Fibroblast of upper back skin (primary cell): ENCODE measurements at places on chromosomes 12 and 14.

DNA sequence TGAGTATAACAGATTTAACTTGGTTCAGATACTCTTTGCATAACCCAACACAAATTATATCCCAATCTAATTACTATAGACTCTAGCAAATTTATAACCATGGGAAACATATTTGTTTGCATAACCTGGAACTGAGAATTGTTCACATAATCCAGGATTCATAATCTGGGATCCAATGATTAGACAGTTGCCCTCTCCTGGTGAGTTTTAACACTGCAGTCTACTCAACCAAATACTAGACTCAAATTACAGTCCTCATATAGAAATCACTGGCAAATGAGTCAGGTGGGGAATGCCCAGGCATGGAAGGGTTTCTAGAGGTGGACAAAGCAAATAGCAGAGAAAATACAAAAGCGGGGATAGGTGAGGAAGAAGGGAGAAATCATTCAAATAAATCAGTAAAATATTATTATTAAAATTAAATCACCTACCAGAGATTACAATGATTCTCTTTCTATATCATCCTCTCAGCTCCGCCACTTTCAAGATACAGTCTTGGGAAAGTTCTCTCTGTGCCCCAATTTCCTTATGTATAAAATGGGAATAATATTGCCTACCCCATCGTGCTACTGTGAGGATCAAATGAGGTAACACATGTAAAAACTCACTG lies 9.4 kb downstream of the GCH1 start:
- peak; percentile 61 for DNase-seq

- DNase-seq: peak; percentile 85
Observed at GRCh38 chr14:28676479-28676878, 90.1 kb upstream of the FOXG1 start.

- no peak for DNase-seq
Observed at GRCh38 chr12:14905269-14906004, 19.8 kb upstream of the MGP start.

GRCh38 chr14:67510121-67510520 lies 21.6 kb upstream of the TMEM229B start:
- DNase-seq: peak; percentile 13

GRCh38 chr14:96177766-96178375 lies 26.8 kb upstream of the BDKRB2 start:
- no peak for DNase-seq

GRCh38 chr14:54108481-54109471 lies 152.2 kb upstream of the BMP4 start:
- DNase-seq: peak; percentile 89

DNA sequence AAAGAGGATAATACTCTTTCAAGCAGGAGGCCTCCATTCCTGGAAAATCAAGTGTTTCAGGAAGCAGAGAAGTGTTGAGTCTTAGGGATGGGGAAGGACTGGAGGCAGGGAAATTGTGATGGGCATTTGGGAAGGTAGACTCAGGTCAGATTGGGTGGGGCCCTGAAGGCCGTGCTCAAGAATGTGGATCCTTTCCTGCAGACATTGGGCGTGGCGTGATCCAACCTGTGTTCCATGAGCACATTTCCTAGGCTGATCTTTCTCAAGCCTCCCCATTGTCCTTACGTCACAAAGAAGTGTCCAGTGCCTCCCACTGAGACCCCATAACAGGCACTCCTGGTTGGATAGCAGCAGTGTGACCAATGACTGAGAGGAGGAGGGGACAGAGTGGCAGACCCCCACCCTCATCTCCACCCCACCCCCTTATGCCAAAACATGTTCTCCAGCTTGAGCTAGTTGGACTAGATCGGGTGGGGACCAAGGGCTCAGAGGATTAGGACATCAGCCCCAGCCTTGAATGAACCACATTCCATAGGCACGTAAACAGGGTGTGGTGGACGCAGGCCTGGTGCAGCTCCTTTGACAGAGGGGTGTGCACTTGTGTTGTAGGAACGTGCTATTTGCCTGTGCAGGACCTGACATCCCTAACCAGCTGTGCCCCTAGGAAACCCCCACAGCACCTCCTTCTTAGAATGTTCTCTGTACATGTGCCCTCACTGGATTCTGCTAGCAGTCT lies 76.8 kb downstream of the TTC9 start:
- DNase-seq: no peak

DNA sequence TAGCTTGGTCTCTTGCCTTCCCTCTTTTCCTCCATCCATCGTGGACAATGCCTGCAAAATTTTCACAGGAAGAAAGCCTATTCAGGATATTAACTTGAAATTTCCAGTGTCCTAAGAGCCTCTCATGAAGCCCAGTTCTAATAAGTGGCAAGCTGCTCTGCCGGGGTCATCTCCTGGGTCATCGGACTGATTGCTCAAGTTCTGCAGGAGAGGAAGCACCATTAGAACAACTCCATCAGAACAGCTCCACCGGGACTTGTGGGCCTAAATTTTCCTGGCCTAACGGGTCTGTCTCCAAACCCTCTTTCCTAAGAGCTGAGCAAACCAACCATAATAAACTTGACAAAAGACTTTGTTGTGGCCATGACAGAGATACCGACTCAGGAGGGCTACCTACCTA lies 13.9 kb downstream of the ERG28 start:
- DNase-seq: no peak

- DNase-seq: no peak
Observed at GRCh38 chr12:132550014-132550802, 60.2 kb downstream of the LRCOL1 start.

GRCh38 chr14:97432586-97432985 lies 635.4 kb downstream of the VRK1 start:
- DNase-seq: no peak

- no peak for DNase-seq
Observed at GRCh38 chr14:99125113-99125512, 146.9 kb downstream of the BCL11B start.

DNA sequence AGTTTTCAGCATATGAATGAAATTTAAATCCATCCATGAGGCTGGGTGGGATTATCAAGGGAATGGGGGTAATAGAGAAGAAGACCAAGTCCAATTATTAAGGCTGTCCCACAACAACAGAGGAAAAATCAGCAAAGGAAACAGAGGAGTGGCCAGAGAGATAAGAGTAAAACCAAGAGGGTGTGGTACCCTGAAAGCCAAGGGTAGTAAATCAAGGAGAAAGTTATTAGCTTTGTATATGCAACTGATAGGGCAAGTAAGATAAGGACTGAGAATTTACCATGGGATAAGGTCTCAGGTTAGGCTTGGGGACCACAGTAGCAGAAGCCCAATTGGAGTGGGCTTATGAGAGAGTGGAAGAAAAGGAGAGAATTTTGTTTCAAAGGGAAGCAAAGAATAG lies 134.5 kb downstream of the NUAK1 start:
- no peak for DNase-seq

DNA sequence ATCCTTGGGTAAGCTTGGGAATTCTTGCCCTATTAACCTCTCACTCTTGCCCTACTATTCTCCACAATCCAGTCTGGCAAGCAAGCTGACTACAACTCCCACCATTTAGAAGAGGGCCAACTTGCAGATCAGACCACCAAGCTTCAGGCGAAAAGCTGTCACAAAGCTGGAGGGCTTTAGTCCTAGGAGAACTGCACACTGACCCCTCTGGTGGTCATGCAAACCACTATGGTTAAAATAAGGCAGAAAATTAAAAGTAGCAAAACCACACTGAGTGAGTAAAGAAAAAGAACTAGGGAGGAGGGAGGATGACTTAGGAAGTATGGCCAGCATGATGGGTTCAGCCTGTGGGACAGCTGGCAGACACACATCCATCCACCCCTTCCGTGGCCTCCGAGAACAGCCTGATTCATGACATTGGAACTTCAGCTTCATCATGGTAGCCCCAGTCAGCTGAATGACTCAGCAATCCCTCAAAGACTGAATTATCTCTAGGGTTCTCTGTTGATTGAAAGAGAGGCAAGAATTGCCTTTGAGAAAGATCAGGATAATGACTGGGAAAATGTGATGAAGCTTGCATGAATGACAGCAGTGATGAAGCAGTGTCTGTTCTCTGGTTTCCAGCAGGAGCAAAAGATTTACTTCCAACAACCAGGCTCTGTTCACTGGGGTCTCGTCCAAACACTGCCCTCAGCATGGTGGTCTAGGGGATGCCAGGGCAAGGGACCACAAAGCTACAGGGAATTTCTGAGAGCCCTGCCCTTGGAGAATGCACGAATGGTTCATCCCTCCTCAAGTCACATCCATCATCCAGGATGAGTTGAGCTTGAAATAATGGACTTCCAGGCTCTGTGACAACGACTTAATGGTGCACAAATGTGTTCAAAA lies 24.4 kb downstream of the PITPNM2 start:
- DNase-seq: peak; percentile 100

- DNase-seq: no peak
Observed at GRCh38 chr12:104501660-104502059, 44.9 kb downstream of the CHST11 start.

GRCh38 chr12:24561882-24562770 lies 386.8 kb downstream of the BCAT1 start:
- peak; percentile 23 for DNase-seq

DNA sequence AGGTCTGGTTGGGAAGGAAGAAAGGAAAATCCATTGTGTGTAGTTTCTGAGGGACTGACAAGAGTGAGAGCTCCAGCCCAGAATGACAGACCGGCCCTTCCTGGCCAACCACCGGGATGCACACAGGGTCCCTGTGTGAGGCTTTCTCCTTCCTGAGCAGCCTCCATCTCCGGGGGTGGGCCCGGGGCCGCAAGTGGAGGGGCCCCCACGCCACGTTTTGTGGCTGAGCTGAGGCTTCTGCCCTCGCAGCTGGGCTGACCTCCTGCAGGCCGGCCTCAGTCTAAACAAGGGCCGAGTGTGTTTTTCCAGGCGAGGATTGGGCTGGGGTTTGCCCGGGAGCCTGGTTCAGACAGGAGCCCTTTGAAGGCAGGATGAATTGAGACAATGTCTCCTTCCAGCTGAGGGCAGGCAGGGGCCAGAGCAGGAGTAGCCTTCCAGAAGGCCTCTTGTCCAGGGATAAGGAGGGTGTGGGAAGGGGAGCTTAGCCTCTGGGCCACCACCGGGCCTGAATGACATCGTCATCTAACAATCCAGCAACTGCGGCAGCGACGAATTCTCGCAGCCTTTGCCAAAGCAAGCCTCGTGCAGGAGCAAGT lies 96.5 kb upstream of the NCOR2 start:
- no peak for DNase-seq

- DNase-seq: no peak
Observed at GRCh38 chr14:20614038-20614840, 23.1 kb upstream of the RNASE12 start.

GRCh38 chr14:99560922-99561683 lies 42.9 kb downstream of the CCDC85C start:
- no peak for DNase-seq

DNA sequence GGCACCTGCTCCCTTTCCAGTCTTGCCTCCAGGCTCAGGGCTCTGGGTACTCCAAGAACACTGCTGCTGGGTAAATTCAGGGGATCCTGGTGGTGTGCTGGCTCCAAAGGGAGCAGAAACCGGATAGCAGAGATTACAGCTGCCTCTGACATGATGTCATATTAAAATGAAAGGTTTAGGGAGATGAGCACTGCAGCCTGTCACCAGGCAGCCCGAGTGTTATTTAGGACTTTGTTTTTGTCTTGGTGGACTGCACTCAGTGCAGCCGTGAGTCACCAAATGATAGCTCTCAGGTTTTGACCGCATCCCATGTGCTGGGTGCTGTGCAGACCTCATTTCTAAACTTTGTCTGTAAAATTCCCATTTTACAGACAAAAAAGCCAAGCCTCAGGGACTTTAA lies 266.0 kb upstream of the CRY1 start:
- DNase-seq: peak; percentile 78

- DNase-seq: no peak
Observed at GRCh38 chr14:69922198-69922597, 43.0 kb downstream of the SMOC1 start.

- no peak for DNase-seq
Observed at GRCh38 chr14:22767323-22767589, 768 bp downstream of the OXA1L start.

GRCh38 chr12:80756875-80757274 lies 40.2 kb downstream of the MYF5 start:
- peak; percentile 28 for DNase-seq

DNA sequence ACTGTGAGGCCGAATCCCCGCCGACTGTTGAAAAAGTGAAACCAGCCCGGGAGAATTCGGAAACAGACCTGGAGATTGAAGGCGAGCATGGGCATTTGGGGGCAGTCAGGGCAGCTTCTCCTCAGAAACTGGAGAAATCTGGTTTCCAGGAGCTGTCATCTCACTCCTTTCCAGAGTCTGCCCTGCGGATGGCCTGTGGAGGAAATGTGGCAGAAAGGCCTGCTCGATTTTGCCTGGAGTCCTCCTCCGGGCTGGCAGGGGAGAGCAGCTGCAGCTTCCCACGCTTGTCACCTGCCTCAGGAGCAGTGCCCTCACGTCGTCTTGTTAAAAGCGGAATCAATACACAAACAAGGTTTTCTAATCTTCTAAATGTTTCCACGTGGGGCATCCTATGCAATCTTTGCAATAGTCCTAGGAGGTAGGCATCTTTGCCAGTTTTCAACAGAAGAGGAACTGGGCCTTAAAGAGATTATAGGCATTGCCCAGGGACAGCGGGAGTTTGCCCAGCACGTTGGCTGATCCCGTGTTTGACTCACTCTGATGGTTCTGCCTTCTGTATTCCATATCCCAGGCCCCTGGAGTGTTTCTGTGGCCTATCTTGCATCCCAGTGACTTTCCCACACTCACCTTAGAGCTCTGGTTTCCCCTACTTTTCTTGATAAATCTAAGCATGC lies 2.3 kb downstream of the LRRC74A start:
- DNase-seq: no peak

DNA sequence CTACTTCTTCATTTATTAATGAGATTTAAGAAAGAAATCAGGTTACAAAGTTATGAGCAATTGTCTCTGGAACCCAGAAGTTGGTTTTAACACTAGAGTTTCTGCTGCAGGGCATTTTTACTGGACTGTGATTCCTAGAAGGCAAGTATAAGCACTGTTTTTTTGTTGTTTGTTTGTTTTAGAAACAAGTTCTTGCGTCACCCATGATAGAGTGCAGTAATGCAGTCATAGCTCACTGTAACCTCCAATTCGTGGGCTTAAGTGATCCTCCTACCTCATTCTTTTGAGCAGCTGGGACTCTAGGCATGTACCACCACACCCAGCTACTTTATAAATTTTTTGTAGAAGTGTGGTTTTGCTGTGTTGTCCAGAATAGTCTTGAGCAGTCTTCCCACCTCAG lies 25.6 kb downstream of the RAP1B start:
- DNase-seq: no peak

GRCh38 chr12:63149909-63150712 lies 890 bp downstream of the AVPR1A start:
- no peak for DNase-seq

GRCh38 chr12:72269491-72269890 lies 2.7 kb upstream of the TRHDE start:
- no peak for DNase-seq

GRCh38 chr12:57738661-57739237 lies at the start of gene AGAP2:
TSS of gene AGAP2 (minus strand) at chr12:57738742. CDS start at chr12:57738246, 496 bp downstream.
- DNase-seq: no peak

GRCh38 chr12:25769082-25769945 lies 189.2 kb upstream of the RASSF8 start:
- DNase-seq: peak; percentile 82

- DNase-seq: no peak
Observed at GRCh38 chr14:104697317-104697703, 7.9 kb downstream of the INF2 start.

- DNase-seq: no peak
Observed at GRCh38 chr14:24692382-24693352, 58.7 kb upstream of the GZMB start.

- no peak for DNase-seq
Observed at GRCh38 chr14:95375539-95376109, 55.9 kb upstream of the CLMN start.
